ENCODE measurements at places on chromosomes 2 and 18. TPM values are rescaled to one million over a fixed set of nuclear protein-coding genes. Genes with fewer than 3 reads are reported as not detected.

- DNase-seq: no peak
Measured at GRCh38 chr2:144848423-144848822, 328.5 kb upstream of the ZEB2 start.

- no peak for DNase-seq
Measured at GRCh38 chr2:234406085-234406484, 90.8 kb downstream of the ARL4C start.

DNA sequence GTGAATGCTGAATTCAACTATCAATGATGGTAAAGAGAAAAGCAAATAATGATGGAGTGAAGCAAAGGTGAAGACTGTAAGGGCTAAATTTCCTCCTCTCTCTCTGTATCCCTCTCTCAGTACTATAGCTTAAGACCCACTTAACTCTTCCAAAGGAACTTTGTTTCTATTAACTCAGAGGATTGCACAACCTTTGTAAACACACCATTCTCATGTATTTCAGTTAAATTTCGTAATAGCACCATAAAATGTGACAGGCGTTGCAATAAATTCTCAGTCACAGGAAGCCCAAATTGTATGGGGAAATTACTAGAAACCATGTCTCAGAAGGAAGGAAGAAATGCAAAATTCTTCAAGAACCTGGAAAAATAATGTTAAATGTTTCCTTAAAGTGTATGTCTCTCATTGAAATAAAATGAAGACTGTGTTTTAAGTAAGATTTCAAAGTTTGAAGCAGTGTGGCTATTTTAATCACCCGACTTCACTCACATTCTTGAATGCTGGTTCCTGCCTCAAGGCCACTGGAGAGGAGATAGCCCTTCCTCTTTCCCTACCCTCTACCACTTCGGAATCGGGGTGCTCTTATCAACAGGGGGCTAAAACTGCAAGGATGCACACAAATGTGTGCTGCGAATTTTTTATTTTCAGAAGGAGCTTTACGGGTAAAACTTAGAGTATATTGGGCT is 112.1 kb downstream of the FTCDNL1 start:
- no peak for DNase-seq

DNA sequence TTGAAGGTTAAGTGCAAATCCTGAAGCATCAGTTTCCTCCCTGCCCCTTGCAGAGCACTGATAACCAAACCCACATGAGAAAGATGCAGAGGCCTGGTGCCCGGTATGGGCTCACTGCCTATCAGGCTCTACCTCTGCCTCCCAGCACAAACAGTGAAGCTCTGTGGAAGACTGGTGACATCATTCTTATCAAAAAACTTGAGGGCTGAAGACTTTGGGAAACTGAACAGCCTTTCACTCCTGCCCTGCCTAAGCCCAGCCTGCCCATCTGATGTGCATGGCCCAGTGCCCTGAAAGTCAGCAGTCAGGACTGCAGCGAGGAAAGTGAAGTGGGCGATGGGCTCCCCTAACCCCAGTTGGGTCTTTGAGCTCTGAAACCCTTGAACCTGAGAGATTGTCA is 174.8 kb upstream of the ARL4C start:
- no peak for DNase-seq

GRCh38 chr18:21444465-21445212 is 155.9 kb downstream of the ESCO1 start:
- peak; percentile 42 for DNase-seq

GRCh38 chr2:164700390-164700789 is 79.1 kb upstream of the GRB14 start:
- DNase-seq: no peak

GRCh38 chr2:105917226-105917625 is 172.5 kb downstream of the NCK2 start:
- no peak for DNase-seq

DNA sequence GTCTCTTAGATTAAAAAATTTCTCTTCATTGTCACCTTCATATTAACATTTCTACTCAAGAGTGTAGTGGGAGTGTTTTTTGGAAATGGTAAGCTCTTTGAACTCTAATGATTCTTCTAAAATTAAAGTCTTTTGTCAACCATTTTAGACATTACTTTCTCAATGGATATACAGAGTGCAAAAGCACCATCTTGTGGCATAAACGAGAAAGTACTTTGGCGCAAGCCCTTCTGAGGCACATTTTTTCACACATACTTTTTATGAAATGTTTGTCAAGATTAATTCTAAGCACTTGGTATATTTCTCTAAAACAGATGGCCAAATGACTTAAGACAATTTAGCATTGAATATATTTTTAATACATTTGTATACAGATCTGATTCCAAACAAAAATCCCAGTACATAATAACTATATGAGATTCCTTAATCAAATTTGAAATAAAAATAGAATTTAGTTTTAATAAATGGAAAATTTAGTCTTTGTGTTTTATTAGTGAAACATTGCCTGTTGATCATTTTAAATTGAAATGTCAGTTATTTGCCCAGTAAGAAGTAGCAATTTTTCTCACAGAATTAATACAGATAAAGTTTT is 63.3 kb upstream of the GALNT5 start:
- DNase-seq: peak; percentile 26

DNA sequence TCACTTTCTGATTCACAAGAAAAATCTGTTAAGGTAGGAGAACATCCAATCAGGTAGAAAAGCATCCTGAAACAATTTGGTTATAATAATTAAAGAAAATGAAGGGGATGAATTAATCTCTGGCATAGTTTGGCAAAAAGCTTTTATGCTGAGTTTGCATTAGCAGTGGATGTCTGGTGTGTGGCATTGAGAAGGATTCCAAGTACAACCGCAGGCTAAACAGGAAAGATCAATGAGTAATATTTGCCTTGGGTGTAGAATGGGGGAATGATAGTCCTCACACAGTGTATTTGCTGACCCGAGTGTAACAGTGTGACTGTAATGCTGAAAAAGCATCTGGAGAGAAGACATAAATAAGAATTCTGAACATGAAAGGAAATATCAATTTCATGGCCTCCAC is 68.3 kb upstream of the SESTD1 start:
- DNase-seq: no peak

DNA sequence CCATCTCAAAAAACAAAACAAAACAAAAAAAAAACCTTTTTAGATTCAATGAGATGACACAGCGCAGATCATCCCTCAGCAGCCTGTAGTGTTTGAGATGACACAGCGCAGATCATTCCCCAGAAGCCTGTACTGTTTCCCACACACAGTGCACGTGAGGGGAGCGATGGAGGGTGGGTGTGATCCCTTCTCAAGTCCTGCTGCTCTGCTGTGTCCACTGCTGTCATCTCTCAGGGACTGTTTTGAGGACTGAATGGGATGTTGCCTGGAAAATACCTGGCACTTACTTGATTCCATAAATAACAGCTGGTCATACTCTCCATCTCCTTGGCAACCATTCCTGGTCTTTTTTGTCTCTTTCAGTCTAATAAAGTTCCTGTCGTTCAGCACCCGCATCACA is 25.7 kb downstream of the TGOLN2 start:
- no peak for DNase-seq

DNA sequence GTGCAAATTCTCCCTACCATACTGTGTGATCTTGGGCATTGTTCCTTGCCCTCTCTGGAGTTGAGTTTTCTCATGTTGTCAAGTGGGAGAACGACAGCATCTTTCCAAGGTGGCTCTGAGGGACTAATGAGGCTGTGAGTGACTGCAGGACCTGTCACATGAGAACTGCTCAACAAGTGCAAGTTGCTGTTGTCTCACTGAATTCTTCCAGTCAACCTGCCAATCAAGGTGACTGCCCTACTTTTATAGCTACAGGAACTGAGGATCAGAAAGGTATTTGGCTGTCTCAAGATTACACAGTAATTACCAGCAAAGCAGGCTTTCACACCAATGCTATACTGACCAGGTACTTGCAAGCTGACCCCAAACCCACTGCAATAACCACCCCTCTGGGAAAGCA is 137.6 kb downstream of the MTCL1 start:
- DNase-seq: no peak

DNA sequence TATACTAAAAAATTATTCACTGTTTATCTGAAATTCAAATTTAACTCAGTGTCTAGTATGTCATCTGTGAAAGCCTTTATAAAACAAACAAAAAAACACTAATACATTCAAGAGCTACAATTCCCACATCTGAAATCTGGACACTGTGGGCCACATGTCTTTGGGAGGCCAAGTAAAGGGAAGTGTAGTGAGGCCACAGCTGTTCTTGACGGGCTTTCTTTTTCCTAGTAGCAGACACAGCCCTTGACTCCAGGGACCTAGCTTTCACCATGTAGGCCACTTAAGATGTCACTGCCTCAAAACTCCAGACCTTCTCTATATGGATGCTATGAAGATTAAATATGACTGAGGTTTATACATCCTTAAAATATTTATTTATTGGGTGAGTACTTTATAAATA is 91.1 kb downstream of the RBMS1 start:
- no peak for DNase-seq

RAX gene
- not detected for polyA plus RNA-seq

GPR35 gene
- polyA plus RNA-seq: 4.2 TPM

CNRIP1 gene
- polyA plus RNA-seq: 17.8 TPM

C2orf78 gene
- polyA plus RNA-seq: not detected

KHK gene
- 57.6 TPM for polyA plus RNA-seq

Measured in renal pelvis (tissue), 12 donors.